ENCODE measurements at places on chromosomes 6 and 20. TPM values are rescaled to one million over a fixed set of nuclear protein-coding genes. Genes with fewer than 3 reads are reported as not detected.

GRCh38 chr6:44733126-44733525, 345.6 kb downstream of the CDC5L start:
- DNase-seq = no peak

DNA sequence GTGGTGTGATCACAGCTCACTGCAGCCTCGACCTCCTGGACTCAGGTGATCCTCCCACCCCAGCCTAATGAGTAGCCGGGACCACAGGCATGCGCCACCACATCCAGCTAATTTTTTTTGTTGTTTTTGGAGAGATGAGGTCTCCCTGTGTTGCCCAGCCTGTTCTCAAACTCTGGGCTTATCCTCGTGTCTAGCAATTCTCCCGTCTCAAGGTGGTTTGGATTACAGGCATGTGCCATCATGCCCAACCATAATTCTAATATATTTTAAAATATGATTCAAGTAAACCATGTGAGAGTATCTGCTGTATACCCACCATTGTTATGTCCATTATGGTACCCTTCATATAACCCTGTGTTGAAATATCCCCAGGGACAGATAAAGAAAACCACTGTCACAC, 60.3 kb upstream of the C20orf144 start:
- DNase-seq = no peak

GRCh38 chr6:50270415-50270814, 220.7 kb upstream of the DEFB112 start:
- DNase-seq = no peak

- no peak for DNase-seq
These were observed 29.0 kb upstream of the PTCHD4 start for GRCh38 chr6:48139818-48140614.

- DNase-seq = no peak
These were observed 126.8 kb downstream of the IPCEF1 start for GRCh38 chr6:154229786-154230185.

GRCh38 chr20:41275301-41275731, 42.2 kb downstream of the ZHX3 start:
- DNase-seq = no peak

DNA sequence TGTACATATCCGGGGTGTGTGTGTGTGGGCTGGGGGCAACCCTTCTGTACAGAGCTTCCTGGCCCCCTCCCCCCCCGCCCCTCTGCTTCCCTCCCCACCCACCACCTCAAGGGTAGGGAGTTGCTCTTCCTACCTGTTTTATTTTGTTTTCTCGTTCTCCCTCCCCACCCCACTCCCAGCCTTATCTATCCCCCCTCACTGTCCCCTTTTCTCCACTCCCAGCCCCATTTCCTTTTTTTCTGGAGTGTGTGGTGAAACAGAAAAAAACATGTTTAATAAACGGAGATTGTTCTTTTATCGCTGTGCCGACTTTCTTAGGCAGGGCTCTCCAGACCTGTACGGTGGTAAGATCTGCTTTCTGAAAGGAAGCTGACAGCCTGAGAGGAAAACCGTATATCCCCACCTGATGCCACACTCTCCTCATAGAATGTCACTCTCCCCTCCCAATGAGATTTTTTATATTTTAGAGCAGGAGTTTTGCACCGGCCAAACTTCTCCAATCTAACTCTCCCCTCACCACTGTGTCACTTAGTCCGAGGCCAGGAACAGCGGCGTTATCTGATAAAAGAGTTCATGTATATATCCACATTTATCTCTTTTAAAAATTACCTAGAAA, 875 bp upstream of the ZBTB9 start:
- peak; percentile 72 for DNase-seq

GRCh38 chr20:39903806-39904465, 785.1 kb downstream of the MAFB start:
- DNase-seq = no peak

- DNase-seq = peak; percentile 38
These were observed 152.5 kb upstream of the ECI2 start for GRCh38 chr6:4287811-4288244.

Gene CCN2
- 8.3 TPM for total RNA-seq

DNA sequence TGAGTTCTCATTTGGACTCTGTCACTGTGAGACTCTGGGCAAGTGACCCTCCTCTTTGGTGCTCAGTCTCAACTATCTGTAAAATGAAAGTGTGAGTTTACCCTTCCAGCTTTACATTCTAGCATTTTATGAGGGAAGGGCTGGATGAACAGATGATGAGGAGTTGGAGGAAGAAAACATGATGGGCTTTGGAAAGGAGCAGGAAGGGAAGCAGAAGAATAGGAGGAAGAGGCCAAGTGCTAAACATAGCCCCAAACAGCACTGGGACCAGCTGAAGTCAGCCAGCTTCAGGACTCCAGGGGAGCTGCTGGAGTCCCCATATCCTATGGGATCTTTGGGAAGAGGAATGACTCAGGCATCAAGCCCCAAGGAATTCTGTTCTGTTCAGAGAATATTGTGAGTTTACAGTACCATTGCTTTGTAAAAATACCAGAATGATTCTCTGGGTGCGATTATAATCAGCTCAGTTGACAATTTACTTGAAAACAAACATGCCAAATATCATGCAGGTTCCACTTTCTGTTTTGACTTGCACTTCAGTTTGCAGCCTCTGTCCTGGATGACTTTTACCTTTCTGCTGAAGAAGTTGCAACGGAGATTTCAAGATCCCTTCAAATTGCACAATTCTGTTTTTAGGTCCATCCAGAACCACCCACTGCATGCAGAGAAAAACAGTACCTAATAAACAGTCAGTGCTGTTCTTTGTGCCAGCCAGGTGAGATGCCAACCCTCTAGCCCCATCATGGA, 3.2 kb downstream of the CD40 start:
- DNase-seq = no peak

GRCh38 chr6:132511831-132512220, 1.1 kb downstream of the STX7 start:
- no peak for DNase-seq

DNA sequence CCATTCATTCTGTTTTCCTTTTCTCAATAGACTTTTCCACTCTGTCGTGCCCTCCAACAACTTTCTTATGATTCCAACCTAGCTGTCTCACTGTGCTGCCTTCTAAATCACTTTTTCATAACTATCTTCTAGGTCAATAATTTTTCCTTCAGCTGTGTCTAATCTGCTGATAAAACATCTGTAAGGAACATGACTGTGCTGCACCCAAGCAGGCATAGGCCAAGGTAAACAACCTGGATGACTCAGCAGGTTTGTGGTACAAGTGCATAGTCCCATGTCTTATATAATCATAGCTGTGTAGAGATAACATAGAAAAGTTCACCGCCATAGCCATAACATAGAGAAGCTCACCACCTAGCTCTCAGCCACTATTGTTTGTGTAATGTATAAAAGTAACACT, 332.3 kb downstream of the PLCB1 start:
- DNase-seq = no peak

- no peak for DNase-seq
These were observed 21.0 kb upstream of the PNISR start for GRCh38 chr6:99446076-99446475.

GRCh38 chr6:52253494-52253893, 9.2 kb upstream of the IL17F start:
- no peak for DNase-seq

DNA sequence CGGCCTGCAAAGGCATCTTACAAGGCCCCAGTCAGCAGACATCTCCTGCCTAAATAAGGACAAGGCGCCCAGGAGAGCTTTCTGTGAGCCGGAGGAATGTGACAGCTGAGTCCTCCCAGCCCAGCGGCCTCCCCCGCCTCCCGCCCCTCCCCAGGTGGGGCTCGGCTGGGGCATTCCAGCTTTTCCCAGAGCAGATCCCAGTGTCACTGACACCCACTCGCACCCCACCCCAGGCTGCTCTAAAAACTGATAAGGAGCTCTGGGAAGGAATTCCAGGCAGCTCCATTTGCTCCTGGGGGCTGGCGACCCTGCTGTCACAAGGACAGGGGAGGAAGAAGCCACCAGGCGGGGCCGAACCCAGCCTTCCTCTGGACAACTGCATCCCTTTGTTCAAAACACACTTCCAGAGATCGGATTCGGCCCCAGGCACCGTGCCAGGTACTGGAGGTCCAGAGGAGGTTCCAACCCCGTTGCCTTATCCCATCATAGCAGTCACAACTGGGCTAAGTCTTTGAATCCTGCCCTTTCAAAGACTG, 49.7 kb downstream of the JPH2 start:
- DNase-seq = peak; percentile 82

Gene PRDM13
- 0.14 TPM for total RNA-seq

DNA sequence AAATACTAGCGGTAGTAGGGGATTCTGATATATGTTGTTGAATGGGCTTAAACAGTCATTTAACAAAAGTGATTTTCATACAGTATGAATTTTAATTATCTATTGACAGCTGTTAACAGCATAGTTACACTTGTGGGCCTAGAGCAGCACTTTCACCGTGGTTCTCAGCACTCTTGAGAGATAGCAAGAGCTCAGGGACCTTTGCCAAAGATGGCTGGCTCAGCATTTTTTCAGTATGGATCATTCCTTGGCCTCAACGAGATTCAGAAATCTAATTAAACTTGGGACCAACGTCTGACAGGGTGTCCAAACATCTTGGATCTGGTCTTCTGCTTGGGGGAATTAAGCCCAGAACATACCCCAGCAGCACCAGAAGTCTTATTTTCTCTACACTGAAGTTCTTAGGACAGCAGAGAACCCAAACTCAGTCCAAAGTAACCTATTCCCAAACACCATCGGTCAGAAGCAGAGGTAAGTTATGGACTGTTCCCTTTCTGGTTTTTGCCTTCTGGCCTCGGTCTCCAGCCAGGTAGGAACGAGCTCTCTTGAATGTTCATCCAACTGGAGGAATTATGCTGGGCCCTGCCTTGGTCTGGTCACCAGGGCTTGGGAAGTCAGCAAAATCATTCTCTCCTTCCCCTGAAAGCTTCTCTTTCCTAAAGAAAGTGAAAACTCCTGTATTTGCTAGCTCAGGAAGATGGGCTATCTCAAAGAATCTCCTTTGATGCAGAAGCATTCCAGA, 25.7 kb downstream of the PRPH2 start:
- DNase-seq = no peak

- peak; percentile 30 for DNase-seq
These were observed 105.4 kb downstream of the NOL4L start for GRCh38 chr20:32479697-32480171.

DNA sequence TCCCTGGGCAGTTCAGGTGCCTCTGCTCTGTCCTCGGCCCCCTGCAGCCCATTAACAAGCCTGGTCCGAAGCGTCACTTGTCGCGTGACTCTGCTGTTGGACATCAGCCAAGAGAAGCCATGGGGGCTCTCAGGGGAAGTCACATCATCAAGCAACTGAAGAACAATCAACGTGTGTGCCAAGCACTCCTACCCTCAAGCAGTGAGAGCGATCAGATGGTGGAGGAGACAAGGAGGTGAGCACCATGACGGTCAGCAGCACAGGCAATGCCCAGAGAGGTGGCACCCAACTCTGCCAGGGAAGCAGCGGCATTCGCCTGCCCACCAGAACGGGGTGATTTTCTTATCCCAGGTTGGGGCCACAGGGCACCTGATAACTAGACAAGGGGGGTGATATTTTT, 132.7 kb downstream of the AGPAT4 start:
- DNase-seq = peak; percentile 17

GRCh38 chr20:19889011-19889953, 127.9 kb upstream of the NAA20 start:
- DNase-seq = no peak

DNA sequence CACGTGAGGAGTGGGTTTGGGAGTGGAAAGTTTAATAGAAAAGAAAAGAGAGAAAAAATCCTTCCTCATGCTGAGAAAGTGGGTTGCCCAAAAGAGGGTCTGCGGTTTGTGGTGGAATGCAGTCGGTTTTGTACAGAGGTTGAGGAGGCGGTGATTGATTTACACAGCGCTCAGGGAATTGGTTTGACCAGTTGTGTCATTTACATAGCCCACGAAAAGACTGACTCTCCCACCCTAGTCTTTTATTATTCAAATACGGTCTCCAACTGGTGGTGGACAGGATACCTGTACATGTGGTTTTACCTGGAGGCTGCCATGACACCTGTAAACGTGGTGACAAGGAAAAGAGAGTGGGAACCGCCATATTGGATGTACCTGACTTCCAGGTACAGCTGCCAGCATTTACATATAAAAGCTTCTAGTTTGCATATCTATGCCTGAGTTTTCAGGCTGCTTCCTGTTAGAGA, 42.1 kb downstream of the HLA-DPB1 start:
- no peak for DNase-seq

Gene IL17A
- total RNA-seq = 0.03 TPM

DNA sequence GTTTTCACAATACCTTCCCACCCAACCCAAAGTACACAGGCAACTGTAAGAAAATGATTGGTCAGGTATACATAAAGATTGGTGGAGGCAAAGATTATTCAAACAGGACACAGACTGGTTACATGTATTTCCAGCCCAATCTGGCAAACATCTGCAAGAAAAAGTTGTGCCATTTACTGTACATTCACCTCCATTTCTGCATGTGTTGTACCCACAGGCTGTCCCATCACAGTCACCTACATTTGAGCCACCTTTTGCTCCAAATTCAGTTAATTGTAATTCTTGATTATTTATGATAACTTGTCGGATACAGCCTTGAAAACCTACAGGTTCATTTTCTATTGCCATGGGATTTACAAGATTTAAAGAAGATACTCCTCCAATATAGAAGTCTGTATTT, 85.6 kb downstream of the PHF3 start:
- no peak for DNase-seq

- no peak for DNase-seq
These were observed 206.3 kb downstream of the ZDHHC14 start for GRCh38 chr6:157587127-157587926.

GRCh38 chr6:11467364-11467763, 70.2 kb upstream of the TMEM170B start:
- DNase-seq = no peak

Gene ATP6V1G2
- 3.5 TPM for total RNA-seq

- DNase-seq = no peak
These were observed 39.2 kb upstream of the TPD52L1 start for GRCh38 chr6:125114248-125114858.

Gene KCNS1
- total RNA-seq = 0.18 TPM

DNA sequence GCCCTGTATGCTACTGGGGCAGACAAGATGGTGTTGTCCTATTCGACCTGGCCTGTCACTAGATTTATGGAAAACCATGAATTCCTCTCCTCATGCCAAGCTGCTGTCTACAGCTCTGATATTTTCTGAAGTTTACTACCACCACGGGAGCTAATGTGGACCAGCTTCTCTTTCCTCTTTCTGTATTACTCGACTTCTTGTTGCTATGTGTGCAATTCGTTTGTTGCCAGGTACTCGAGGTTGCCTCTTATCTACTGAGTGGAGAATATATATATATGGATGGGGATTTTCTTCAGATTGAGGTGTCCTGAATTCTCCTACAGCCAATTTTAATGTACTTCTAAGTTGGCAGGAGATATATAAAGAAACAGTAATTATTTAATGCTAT, 34.7 kb downstream of the MAN1A1 start:
- DNase-seq = no peak

Gene KCNQ2
- total RNA-seq = 92.6 TPM

Gene ZSCAN23
- 6.5 TPM for total RNA-seq

Gene COL19A1
- total RNA-seq = not detected

GRCh38 chr20:43095034-43095433, 94.7 kb downstream of the PTPRT start:
- no peak for DNase-seq

- no peak for DNase-seq
These were observed 62.3 kb downstream of the TRMT6 start for GRCh38 chr20:5888041-5888440.
